ENCODE measurements at places on chromosomes 1 and 21.

GRCh38 chr1:33299461-33300155 lies 21.3 kb downstream of the A3GALT2 start:
- H3K36me3 ChIP-seq = no peaks in the 10 kb centered on the region
- DNase-seq = no peak
- H3K27me3 ChIP-seq = no peaks in the 10 kb centered on the region
- H3K27ac ChIP-seq = no peak overlapping the region
- H3K4me1 ChIP-seq = no peaks in the 10 kb centered on the region

- no peaks in the 10 kb centered on the region for H3K36me3 ChIP-seq
- no peak for DNase-seq
- H3K4me3 ChIP-seq = no peak overlapping the region
- no peak overlapping the region for H3K27ac ChIP-seq
- no peaks in the 10 kb centered on the region for H3K27me3 ChIP-seq
- H3K4me1 ChIP-seq = no peaks in the 10 kb centered on the region
Observed at GRCh38 chr1:31327381-31327780, 30.5 kb downstream of the ZCCHC17 start.

DNA sequence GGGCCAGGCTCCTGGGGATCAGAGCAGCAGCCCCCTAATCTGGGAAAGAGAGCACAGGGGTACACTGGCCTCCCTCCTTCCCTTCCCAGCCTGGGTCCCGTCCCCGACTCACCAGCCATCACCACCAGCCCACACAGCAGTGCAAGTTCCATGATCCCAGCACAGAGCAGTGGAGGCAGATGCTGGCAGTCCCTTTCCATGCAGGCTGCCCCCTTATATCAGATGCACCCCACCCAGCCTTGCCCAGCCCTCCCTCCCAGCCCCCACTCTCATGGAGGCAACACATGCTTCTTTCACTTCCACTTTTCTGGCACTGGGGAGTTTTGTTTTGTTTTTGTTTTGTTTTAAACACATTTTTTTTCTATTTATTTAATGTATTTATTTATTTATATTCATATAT lies at the start of gene PLA2G2D:
TSS of gene PLA2G2D (minus strand) at position 190 of the 400 bp plus-strand sequence. CDS start at position 152, 38 bp downstream.
- H3K4me3 ChIP-seq = no peak within 1 kb of the TSS
- no peaks in the 10 kb centered on the region for H3K27me3 ChIP-seq
- no peak for DNase-seq
- no peaks in the 10 kb centered on the region for H3K36me3 ChIP-seq
- H3K4me1 ChIP-seq = peaks cover 4% of the 10 kb centered on the region
- H3K27ac ChIP-seq = peak within 1 kb of the TSS; percentile 46

- no peaks in the 10 kb centered on the region for H3K27me3 ChIP-seq
- no peak for DNase-seq
- H3K4me1 ChIP-seq = no peaks in the 10 kb centered on the region
- no peaks in the 10 kb centered on the region for H3K36me3 ChIP-seq
Observed at GRCh38 chr1:60918867-60919266, 163.5 kb upstream of the NFIA start.

DNA sequence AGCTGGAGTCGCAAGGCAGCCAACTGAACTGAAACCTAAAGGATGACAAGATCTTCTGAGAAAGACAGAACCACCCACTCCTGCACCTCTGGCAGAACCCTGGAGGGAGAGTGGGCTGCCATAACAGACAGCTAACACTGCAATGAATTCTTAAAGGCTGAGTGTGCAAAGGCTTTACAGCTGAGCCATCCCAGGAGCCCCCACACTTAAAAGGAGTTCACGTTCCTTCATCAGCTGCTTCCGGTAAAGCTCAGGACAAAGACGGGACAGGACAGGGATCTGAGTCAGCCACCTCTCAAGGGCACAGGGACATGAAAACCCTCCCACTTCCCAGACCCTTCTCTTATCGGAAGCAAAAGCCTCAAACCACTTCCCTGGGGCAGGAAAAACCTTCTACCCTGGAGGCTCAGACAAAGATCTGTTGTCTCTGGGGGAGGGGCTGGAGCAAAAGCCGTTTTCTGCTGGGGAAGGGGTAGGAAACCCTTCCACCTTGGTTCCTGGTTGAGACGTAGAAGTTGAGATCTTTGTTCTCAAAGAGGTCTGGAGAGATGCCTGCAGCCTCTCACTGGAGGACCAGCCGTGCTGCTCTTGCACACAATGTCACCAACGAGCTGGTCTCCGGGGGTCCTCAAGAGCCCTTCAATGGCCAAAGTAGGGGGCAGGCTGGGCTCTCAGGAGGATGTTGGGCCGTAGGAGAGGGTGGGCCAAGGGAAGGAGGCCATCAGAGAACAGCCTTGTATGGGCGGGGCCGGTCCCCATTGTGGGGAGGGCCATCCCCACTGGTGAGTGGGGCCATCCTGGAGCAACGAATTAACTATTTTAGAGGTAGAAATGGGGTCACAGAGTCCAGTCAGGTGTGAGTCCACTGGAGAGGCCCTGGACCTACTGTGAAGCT lies 452.4 kb downstream of the PTPRU start:
- H3K4me1 ChIP-seq = no peaks in the 10 kb centered on the region
- H3K27ac ChIP-seq = no peak overlapping the region
- H3K36me3 ChIP-seq = no peaks in the 10 kb centered on the region
- no peaks in the 10 kb centered on the region for H3K27me3 ChIP-seq
- no peak for DNase-seq
- no peak overlapping the region for H3K4me3 ChIP-seq

DNA sequence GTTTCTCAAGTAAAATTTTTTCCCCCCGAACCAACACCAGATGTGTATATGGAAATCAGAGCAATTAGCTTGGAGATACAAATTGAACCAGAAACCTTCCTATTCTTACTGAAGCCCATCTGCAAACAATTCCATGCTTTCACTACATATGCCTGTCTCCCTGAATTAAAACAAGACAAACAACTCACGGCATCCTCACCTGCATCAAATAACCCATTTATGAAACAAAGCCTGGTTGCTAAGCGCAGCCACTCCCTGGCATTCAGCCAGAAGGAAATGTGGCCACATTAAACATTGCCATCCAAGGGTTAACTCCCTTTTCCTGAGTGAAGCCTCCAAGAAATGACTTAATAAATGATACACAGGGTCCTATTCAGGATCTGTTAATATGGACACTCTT lies 55.3 kb downstream of the APP start:
- no peaks in the 10 kb centered on the region for H3K4me1 ChIP-seq
- H3K36me3 ChIP-seq = no peaks in the 10 kb centered on the region

DNA sequence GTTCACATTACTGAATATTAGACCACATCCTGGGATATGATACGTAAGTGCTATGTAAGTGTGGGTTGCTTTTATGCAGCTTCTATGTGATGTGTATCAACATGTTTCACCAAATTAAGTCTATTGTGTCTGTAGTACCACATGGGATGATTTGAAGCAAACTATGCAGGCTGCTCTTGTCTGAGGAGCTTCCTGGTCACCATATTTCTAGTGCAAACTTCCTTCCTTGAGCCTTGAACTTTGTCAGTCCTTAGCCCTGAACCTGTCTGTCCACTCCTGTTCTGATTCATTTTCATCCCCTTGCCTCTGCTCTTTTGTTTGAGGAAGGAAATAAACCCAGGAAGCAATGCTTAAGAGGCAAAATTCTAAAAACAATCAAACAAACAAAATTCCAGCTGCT lies 117.5 kb upstream of the VANGL1 start:
- DNase-seq = no peak
- H3K4me3 ChIP-seq = no peak overlapping the region
- no peaks in the 10 kb centered on the region for H3K4me1 ChIP-seq
- H3K27me3 ChIP-seq = no peaks in the 10 kb centered on the region
